Left ventricle myocardium inferior (tissue), 1 donor: ENCODE measurements at places on chromosomes 7 and 10. TPM values are rescaled to one million over a fixed set of nuclear protein-coding genes. Genes with fewer than 3 reads are reported as not detected.

The TMEM140 gene
- total RNA-seq, result 23.3 TPM

The MIOS gene
- total RNA-seq, result 25.3 TPM

The RASA4 gene
- total RNA-seq, result 14.7 TPM

The ASB4 gene
- total RNA-seq, result 6.3 TPM

The EN2 gene
- total RNA-seq, result 0.11 TPM

The TOMM7 gene
- 563 TPM for total RNA-seq

The CACNB2 gene
- 38.1 TPM for total RNA-seq
